ENCODE measurements at places on chromosomes 11 and 22.

DNA sequence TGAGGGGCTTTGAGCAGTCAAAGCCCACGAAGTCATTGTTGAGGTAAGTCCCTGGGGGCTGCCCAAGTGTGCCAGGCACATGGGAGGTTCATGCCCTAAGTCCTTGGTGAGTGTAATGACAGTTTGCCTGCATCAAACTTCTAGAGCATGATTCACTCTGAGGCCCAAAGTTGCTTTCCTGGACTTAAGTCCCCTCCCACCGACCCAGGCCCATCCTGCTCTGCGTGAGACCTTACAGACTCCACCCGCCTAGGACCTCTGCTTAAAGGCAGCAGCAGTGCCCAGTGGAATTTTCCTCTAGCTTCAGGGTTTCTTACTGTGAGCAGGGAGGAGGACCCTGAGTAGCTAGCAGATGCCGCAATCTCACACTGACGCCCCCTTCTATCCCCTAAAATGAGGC is 5.7 kb upstream of the PVALB start:
- DNase-seq = no peak

DNA sequence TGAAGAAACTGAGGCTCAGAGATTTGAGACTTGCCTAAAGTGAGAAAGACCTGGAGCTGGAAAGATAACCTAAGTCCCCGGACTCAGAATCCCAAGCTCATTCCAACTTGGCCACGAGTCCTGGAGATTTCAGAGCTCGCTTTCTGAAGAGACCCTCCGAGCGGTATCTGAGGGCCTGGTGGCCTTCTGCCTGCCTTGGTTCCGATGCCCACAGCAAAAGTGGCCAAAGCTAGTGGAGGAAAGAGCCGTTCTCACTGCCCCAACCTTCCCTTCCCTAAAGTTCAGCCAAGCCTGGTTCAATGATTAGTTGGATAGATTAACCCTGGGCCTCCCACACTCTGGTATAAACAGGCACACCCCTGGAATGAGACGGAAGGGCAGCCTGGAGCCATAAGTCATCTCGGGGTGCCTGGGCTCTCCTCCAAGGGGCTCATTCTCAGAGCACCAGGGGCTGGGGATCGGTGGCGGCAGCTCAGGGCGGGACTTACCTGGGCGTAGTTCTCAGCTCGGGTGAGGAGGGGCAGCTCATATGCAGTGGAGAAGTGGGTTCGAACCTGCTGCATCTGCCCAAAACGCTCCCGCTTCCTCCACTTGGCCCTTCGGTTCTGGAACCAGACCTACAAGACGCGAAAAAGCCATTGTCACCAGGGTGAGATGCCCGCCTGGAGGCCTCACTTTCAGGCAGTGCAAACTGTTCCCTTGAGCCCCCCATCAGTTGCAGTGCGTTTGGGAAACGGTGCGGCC is 42.8 kb downstream of the ALX4 start:
- DNase-seq = no peak

DNA sequence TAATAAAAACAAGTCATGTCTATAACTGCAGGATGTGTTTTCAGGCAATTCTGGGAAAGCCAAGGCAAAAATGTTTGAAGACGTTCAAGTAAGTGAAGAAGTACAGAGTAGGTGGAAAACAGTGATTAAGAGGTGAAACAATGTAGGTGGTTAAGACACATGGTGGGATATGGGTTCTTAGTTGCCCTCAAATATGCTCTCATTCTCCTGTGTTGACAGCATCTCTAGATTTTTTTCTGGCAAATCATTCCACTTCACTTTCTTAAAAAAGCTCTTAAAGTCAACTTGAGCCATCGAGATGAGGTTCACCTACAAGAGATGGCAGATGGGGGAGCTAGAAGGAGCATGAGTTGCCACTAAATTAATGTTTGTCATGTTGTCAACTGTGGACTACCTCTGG is 1041.0 kb upstream of the CNTN5 start:
- no peak for DNase-seq

GRCh38 chr22:47089796-47090460 is 327.5 kb downstream of the TBC1D22A start:
- no peak for DNase-seq

DNA sequence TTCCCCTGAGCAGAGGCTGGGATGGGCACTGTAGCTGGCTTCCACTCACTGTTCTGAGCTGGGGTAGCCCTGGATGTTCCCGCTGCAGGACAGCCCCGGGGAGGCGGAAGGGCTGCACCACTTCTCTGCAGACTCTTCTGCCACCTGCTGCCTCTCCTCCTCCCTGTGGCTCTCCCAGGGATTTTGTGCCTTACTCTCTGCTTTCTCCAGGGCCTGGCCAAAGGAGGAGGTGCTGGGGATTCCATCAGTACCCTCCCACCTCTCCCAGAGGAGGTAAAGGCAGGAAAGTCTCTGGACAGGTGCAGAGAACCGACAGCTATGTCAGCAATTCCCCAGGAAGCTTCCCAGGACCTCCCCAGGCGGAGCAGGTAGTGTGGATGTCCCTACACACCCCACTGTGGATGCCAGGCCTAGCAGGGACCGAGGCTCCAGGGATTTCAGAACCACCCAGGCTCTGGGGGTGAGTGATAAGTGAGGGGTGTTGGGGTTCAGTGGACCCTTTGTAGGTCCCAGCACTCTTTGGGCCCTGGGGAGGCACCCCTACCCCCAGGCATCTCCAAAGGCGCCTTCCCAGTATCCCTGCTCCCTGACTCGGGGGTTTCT is 11.3 kb downstream of the DUSP8 start:
- no peak for DNase-seq

DNA sequence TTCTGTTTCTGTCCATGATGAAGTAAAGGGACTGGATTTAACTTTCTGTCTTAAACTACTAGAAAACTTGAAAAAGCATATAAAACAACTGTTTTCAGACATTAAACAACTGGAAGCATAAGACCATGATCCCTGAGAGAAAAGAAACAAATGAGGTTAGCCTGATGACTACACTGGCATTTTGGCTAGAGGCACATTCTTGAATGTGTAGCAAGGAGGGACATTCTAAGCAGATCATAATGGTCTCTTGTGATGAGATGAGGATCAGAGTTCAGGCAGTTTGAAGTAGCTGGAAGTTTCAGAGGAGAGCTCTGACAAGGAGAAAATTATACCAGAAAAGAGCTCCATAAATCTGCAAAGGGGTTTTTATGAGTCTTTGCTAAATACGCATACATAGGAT is 75.4 kb downstream of the AASDHPPT start:
- DNase-seq = no peak

- DNase-seq = no peak
These were observed 5.7 kb upstream of the MYEOV start for GRCh38 chr11:69287968-69288882.

GRCh38 chr22:29621761-29622526 is 18.5 kb downstream of the NF2 start:
- no peak for DNase-seq

DNA sequence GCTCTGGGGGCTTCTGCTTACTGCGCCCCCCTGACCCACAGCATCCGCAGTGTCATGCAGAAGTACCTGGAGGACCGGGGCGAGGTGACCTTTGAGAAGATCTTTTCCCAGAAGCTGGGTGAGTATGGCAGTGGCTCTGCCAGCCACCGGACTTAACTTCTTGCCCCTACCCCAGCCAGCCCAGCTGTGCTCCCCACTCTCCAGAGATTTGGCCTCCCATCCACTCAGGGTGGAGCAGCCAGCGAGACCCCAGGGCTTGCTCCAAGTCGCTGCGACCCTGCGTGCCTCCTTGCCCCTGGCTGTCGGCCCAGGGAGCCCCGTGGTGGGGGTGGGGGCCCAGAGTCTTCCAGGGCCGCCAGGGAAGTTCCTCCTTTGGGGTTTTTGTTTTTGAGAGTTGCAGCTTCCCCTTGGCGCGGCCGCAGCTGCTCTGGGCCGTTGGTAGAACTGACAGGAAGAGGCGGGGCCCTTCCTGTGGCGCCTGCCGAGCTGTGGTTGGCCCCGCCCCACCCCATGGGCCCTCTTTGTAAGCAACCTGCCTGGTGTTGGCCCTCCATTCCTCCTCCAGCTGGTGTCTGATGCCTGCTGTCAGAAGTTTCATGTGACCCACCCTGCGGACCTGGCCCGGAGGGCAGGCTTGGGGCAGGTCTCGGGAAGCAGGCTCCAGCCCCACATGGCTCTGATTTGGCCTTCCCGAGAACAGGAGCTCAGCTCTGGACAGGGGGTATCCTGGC is 11.1 kb downstream of the GRK2 start:
- peak; percentile 97 for DNase-seq

Measured in inflammatory macrophage (primary cell).